Placental epithelial cell (primary cell): ENCODE measurements at places on chromosomes 2 and 18. TPM values are rescaled to one million over a fixed set of nuclear protein-coding genes. Genes with fewer than 3 reads are reported as not detected.

The SPATA3 gene
- total RNA-seq = not detected in 2 replicates

The DIPK1C gene
- total RNA-seq = not detected in 2 replicates

The UGT1A7 gene
- total RNA-seq = 0.33 and 0.39 TPM in 2 replicates

The LOXL3 gene
- total RNA-seq = 0.39 TPM in 1 of 2 replicates, not detected in the other

The RGPD4 gene
- total RNA-seq = not detected in 2 replicates

The SP9 gene
- not detected in 2 replicates for total RNA-seq

The IL1B gene
- total RNA-seq = 0.11 TPM in 1 of 2 replicates, not detected in the other

The MXD1 gene
- total RNA-seq = 5.1 and 5.5 TPM in 2 replicates

The HOXD8 gene
- total RNA-seq = not detected in 2 replicates

The HK2 gene
- total RNA-seq = 5.2 and 7.5 TPM in 2 replicates

The ZNF407 gene
- 17.9 and 20.4 TPM in 2 replicates for total RNA-seq

The DYSF gene
- 9.8 and 18.9 TPM in 2 replicates for total RNA-seq
